Stimulated activated CD4-positive, alpha-beta T cell treated with anti-CD3 and anti-CD28 coated beads, Interleukin-1b, Interleukin-23, amount 100 ng/mL, for 24 hours (primary cell): ENCODE measurements at places on chromosomes 3 and 15.

DNA sequence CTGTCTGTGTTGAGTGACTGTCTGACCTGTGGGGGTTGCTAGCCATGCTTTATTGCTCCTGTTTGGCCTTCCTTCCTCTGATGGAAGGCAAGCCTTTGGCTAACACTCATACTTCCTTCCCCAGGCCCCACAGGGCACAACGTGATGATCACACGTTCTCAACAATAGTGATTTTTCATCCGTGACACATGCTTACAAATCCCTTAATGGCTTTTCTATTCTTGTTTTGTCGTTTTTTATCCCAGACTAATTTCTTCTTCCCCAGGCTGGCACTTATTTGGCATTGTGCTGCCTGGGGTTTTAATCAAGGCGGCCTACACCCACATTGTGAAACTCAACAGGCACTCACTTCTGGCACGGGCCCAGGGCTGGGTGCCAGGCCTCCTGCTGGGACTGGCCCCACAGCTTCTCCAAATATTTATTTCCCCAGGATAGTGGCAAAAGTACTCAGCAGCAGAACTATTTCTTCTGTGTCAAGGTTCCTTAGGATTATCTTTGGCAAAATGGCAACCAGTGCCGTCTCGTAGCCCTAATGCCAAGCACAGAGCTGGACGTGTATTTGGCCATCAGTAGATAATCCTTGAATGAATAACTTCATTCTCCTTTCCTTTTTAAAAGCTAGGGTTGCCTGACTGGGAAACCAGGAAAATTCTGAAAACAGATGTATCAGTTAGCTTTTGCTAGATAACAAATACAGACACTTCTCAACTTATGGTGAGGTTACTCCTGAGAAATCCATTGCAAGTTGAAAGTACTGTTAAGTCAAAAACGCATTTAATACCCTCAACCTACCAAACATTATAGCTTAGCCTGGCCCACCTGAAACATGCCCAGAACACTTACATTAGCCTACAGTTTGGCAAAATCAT is 30.6 kb downstream of the CMTM7 start:
- DNase-seq, result no peak

GRCh38 chr3:53833700-53834099 is 12.5 kb downstream of the CHDH start:
- no peak for DNase-seq

GRCh38 chr3:64638981-64639481 is 48.8 kb downstream of the ADAMTS9 start:
- DNase-seq, result no peak

DNA sequence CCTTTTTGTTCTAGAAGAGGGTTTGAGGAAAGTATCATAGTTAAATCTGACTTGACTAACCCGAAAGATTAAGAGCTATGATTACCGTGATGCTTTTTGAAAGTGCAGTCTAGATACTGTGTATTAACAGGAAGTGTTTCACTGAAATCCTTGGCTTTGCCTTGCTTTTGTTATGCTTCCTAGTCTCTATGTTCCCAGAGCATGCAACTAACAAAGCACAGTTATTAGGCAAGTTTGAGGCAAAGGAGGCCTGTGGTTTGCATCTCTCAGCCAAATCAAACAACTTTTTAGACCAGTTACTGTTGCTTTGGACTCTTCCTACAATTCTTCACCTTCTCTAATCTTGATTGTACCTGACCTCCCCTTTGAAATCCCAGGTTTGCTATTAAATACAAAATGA is 3.9 kb downstream of the LXN start:
- no peak for DNase-seq

DNA sequence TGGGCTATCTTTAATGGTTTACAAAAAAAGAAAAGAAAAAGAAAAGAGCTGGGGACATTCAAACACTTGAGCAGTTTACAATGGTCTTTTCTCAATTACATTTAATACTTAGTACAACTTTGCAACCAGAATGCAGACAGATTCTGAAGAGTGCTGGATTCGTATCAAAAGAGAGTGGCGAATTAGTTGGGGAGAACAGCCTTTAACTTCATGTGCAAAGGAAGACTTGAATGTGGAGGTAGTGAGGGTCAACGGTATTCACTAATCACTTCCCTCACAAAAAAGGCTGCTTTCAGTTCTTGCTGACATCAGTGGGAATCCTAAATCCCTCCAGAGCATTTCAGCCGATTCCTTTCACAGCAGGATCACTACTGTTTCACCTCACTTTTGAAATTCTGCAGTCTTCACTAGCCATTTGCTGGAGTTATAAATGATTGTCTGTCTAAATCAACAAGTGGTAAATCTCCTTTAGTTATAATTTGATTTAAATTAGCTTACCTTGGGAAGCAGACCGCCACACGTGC is 323.0 kb upstream of the SEMA6D start:
- no peak for DNase-seq

DNA sequence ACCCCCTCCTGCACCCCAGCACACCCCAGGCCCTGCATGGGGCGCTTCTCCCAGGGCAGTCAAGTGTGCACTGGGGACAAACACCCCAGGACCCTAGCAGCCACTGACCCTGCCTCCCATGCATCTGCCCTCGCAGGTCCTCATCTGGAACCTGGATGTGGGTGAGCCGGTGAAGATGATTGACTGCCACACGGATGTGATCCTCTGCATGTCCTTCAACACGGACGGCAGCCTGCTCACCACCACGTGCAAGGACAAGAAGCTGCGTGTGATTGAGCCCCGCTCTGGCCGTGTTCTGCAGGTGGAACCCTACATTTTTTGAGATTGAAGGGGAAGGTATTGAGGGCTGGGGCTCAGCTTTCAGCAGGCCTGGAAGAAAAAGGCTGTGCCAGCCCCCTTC is 109.3 kb downstream of the ANP32A start:
- no peak for DNase-seq

- DNase-seq, result no peak
Observed at GRCh38 chr15:70357453-70357852, 259.7 kb upstream of the TLE3 start.

DNA sequence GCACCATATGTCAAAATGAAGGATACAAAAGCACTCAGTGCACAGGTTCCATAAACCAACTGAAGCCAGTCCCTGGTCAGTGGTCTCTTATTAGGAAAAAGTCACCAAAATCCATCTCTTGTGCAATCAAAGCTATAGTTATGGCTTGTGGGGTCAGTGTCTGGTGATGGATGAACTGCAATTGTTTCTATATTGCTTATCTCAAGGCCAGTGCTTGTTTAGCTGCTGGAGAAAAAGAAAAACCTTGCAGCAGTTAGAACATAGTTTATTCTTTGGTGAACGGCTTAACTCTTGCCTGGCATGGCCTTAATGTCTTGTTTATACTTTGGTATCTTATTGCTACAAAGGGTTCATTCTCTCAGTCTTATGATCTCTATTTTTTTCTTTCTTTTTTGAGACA is 2.9 kb upstream of the UQCRC1 start:
- DNase-seq, result no peak

- DNase-seq, result no peak
Observed at GRCh38 chr3:60760145-60760544, 491.1 kb downstream of the FHIT start.

GRCh38 chr3:55607175-55607574 is 120.1 kb upstream of the WNT5A start:
- DNase-seq, result no peak

DNA sequence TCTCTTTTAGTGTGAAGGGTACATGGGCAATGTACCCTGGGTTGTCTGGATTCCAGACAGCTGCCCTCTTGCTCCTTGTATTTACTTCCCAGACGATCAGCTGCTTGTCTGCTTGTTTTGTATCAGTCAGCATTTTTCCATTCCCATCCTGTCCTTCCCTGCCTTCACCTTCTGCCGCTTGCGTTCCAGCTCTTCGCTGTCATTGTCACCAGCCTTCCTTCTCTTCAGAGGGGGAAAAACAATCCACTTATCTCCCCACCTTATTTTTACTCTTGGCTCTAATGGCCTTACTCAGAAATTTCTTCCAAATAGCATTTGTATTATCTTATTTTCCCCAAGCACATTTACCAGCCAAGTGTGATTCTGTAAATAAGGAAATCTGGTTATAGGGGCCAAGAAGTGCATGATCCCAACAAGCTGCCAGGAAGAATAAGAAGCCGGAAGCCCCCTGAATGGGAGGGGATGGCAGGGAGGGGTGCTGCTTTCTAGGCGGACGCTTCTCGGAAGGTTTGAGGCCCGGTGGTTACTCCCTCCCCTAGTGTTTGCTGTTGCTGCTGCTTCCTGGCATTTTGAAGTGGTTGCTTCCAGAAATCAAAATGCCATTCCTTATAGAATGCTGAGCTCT is 497.6 kb downstream of the NTRK3 start:
- DNase-seq, result no peak

- DNase-seq, result no peak
Observed at GRCh38 chr3:18386274-18386890, 38.8 kb downstream of the SATB1 start.

DNA sequence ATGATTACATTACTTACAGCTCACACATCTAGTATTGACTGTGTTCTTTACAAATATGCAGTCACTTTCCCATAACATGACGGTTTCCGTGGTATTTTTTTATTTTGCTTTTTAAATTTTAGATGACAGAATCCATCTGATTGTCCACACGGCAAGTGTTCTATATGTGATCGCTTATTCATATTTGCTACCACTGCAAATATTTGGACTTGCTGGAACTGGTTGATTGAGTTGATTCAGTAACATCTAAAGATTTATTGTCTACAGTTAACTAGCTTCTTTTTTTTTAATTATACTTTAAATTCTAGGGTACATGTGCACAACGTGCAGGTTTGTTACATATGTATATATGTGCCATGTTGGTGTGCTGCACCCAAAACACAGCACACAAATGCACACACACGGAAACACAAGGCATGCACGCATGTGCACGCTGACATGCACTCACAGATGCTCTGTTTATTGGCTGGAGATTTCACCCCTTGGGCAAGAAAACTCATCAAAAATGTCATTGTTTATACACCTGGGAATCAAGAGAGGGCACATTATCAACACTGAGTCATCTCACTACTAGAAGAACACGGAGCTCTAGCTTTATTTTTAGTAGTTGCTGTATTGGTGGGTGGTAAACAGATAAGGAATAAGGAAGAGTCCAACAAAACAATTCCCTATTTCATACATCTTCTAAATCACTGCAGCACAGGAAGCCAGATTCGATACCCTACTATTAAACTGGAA is 16.4 kb downstream of the ARRDC4 start:
- no peak for DNase-seq

DNA sequence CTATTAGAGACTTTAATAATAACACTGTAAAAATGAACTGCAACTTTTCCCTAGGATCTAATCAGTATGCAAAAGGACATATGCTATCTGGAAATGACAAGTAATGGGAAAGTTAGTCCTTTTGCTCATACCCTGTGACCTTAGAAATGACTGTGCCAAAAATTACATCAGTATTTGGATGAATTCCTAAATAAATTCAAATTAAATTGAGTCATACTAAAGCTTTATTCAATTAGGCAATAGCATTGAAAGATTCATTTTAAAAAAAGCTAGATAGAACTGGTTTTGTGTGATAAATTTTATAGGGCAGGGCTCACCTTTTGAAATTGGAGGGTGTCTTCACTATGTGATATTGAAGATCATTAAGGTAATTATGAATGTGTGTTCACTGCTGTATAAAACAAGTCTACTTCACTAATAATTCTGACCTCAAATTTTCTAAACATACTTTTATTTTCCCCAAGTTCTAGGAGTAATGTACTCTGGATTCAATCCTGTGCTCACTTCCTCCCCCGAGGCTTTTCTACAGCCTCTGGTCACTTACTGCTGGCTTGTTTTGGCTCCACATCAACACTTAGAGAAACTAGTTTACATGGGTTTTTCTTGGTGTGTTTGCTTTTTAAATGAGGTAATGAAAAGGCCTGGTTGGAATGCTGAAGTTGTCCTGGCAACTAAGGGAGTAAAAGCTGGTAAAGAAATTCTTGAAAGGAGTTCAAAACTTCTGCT is 44.4 kb upstream of the SPTSSB start:
- DNase-seq, result no peak

- no peak for DNase-seq
Observed at GRCh38 chr3:42133500-42134298, 42.5 kb downstream of the TRAK1 start.

- DNase-seq, result no peak
Observed at GRCh38 chr15:71294911-71295602, 179.8 kb downstream of the THSD4 start.

- DNase-seq, result no peak
Observed at GRCh38 chr15:70585707-70586034, 177.7 kb downstream of the UACA start.

DNA sequence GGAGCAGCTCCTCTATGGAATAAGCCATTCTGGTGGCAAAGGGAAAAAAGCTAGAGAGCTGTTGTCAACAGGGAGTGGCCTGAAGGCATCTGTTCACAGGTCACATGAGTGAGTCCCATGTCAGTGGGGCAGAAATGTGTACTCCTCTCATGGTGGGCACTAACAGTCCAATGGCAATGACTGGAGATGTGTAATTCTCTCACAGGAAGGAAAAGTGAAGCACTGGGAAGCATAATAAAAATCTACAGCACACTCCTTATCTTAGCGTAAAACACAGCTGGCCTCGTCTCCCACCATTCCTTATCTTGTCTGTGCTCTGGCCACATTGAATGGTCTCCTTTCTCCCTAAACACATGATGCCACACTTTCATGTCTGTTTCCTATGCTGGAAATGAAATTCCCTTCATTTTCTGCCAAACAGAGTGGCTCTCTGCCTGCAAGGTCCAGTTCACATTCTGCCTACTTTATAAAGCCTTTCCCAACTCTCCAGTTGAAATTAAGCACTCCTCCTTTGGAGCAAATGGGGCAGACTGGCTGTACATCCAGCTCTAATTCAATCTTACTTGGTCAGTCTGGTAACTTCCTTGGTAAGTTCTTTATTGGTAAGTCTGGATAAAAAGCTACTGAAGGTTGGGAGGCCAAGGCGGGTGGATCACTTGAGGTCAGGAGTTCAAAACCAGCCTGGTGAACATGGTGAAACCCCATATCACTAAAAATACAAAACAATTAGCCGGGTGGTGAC is 139.8 kb downstream of the RPL22L1 start:
- no peak for DNase-seq

DNA sequence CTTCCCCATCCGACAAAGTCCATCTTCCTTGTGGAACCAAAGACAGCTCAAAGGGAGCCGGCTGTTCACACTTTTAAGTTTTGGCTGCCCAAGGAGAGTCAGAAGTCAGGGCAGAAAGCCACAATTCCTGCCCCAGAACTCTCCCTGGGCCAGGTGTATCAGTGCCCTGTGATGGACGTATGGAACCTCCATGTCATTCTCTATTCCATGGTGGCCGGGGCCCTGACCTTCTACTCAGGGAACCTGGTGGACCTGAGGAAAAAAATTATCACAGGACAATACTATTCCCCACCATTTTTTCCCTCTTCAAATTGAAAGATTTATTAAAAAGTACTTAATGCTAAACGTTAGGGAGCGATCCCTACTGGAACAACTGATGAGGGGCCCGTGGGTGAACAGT is 66.6 kb downstream of the HMCES start:
- no peak for DNase-seq

- DNase-seq, result no peak
Observed at GRCh38 chr15:99140590-99140989, 35.7 kb downstream of the SYNM start.

GRCh38 chr3:187662848-187663409 is 7.3 kb downstream of the SST start:
- DNase-seq, result no peak
